ENCODE measurements at places on chromosomes 6 and 20.

DNA sequence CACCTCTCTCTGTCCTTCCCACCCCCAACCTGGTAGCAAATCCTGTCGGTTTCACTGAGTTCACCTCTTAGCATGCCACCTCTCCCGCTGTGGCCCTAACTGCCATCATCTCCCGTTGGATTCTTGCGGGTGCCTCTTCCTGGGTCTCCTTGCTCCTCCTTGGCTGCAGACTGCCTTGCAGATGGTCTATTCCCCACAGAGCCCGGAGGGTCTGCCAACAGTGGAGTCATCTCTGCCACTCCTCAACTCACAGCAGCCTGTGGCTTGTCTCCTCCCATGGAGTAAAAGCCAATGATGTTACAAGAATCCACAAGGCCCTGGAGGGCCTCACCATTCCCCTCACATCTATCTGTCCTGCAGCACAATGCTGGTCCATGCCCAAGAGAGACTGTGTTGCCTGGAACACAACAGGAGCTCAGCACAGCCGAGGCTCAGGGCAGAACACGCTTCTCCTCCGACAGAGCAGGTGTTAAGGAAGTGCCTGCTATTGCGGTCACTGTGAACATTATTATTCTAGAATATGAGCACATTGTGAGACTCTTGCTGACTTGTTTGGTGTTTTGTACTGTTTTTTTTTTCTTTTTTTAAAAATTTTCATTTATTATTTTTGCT lies 241.8 kb upstream of the SULF2 start:
- DNase-seq = no peak

- no peak for DNase-seq
Observed at GRCh38 chr6:67812125-67812524, 823.0 kb upstream of the ADGRB3 start.

DNA sequence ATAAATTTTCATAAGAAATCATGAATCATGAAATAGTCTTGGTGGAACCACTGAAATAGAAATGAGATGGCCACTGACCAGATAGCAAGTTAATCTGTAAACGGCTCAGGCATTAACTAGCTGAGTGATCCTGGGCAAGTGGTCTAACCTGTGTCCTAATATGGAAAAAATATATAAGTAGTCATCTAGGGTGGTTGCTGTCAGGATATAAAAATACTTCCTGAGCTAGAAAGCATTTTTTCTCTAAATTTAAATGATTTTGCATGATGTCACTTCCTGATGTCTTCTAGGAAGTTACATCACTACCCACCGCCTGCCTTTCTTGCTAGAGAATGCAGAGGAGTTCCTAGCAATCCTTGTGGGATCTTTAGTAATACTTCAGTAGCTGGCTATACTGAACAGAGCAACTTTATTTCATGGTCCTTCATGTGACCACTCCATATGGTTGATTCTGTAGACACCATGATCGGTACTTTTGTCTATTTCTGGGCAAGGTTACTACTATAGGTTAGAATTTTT lies 228.1 kb upstream of the CEP162 start:
- DNase-seq = no peak

- no peak for DNase-seq
Observed at GRCh38 chr6:107603006-107603370, 113.1 kb downstream of the SOBP start.

- DNase-seq = no peak
Observed at GRCh38 chr6:130118236-130118635, 99.9 kb downstream of the L3MBTL3 start.

GRCh38 chr20:23877524-23877923 lies 2.0 kb downstream of the CST5 start:
- DNase-seq = no peak

GRCh38 chr6:18413381-18413780 lies 26.2 kb downstream of the RNF144B start:
- DNase-seq = no peak
